Ovary (tissue), 10 donors: ENCODE measurements at places on chromosomes 2 and 18. TPM values are rescaled to one million over a fixed set of nuclear protein-coding genes. Genes with fewer than 3 reads are reported as not detected.

DNA sequence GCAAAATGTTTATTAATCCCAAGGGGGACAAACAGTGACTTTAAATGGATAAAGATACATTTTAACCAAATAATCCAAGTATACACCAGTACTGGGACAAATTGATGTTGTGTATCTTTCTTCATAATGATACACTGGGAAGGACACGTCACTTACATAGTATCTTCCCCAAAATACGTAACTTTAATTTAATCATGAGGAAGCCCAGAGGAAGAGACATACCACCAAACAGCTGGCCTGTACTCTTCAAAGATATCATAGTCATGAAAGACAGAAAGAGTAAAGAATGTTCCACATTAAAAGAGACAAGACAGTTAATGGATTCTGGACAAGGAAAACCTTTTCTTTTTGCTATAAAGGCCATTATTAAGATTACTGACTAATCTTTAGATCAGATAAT is 37.1 kb downstream of the AGFG1 start:
- DNase-seq: no peak

Gene CNDP1
- 0.15 TPM for total RNA-seq

Gene MAIP1
- 10.7 TPM for total RNA-seq

DNA sequence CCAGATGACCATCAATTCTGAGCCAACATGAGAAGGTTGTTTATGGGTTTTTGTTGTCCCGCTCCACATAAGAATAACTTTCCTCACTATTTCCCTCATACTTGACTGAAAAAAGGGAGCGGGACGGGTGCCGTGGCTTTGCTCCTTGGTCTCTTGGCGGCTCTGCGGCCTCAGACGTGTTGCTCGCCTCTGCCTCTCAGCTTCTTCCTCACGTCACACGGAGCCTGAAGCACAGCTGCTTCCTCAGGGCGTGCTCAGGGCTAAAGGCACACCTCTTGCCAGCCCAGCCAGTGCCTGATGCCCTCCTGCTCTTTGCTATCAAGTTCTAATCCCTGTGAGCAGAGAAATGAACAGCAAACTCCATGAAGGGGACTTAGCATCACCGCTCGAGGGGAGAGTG is 17.9 kb upstream of the ID2 start:
- peak; percentile 11 for DNase-seq

- no peak for DNase-seq
Observed at GRCh38 chr18:32366586-32367538, 103.8 kb downstream of the GAREM1 start.

- DNase-seq: no peak
Observed at GRCh38 chr18:6449213-6449612, 34.5 kb upstream of the L3MBTL4 start.

DNA sequence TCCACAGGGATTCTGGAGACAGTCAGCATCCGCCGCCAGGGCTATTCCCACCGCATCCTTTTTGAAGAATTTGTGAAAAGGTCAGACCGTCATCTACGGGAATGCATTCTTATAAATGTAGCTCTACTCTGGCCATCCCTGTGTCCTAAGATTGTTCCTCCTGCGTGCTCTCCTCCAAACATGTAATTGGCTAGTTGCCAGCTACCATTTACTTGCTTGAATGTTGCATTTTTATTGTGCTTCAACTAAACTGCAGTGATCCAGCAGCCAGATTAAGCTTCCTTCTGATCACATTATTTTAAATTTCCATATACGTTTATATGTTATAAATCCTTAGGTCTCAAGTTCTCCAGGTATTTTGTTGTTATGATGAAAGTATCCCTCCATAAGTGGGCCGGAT is 248.5 kb upstream of the SP5 start:
- DNase-seq: no peak

DNA sequence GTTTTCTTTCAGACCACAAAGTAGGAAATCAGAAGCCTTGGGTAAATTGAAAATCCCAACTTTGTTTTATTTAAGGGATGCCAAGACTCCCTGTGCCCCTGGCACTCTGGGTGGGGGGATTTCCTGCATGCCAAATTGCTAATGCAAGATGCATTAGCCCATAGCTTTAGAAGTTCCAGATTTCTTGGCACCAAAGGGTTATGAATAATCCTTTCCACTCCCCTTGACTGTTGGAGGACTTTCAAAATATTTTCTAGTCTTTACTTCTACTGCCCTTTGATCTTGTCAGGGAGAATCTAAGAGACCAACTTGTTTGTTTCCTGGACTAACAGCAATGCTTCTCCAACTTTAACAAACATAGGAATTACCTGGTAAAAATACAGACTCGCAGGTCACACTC is 81.8 kb upstream of the TGIF1 start:
- DNase-seq: no peak

GRCh38 chr2:215702116-215702902 is 266.4 kb upstream of the FN1 start:
- DNase-seq: no peak

Gene STK11IP
- 30.3 TPM for total RNA-seq

DNA sequence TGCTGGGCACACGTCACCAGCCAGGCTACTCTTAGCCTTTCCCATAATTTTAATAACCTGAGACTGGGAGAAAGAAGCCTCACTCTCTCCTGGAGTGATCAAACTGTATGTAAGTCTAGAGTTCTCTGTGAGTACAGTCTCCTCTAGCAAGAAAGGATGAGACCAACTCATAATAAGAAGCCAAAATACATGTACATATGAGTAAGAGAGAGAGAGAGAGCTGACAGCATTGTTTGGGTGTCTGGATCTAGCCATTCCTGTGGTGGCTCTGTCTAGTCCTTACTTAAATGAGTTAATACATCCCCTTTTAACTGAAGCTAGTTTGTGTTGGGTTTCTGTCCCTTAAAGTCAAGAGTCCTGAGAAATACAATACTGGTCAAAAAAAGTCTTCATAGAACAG is 26.0 kb upstream of the ANXA4 start:
- DNase-seq: no peak

- DNase-seq: no peak
Observed at GRCh38 chr2:84897773-84898172, 7.7 kb upstream of the TMSB10 start.

Gene FMNL2
- 30.3 TPM for total RNA-seq

GRCh38 chr2:132608311-132608710 is 61.7 kb downstream of the LYPD1 start:
- no peak for DNase-seq

DNA sequence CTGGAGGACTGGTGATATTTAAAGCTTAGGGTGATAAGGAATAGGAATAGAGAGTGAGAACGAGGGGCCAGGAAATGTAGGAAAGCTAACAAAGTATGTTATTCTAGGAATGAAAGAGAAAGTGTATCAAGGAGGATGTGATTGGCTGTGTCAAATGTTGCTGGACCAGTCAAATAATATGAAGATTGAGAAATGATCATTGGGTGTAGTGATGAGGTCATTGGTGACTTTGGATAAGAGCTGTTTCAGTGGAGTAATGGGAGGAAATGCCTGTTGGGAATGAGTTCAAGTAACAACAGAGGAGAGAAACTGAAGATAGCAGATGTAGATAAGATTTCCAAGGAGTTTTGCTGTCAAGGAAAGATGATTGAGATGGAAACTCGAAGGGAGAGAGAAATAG is 74.4 kb downstream of the UBE2E3 start:
- DNase-seq: no peak

Gene CERKL
- total RNA-seq: not detected

- DNase-seq: no peak
Observed at GRCh38 chr18:48848641-48849143, 102.1 kb downstream of the SMAD7 start.

- DNase-seq: no peak
Observed at GRCh38 chr2:45946023-45946422, 294.5 kb downstream of the PRKCE start.

DNA sequence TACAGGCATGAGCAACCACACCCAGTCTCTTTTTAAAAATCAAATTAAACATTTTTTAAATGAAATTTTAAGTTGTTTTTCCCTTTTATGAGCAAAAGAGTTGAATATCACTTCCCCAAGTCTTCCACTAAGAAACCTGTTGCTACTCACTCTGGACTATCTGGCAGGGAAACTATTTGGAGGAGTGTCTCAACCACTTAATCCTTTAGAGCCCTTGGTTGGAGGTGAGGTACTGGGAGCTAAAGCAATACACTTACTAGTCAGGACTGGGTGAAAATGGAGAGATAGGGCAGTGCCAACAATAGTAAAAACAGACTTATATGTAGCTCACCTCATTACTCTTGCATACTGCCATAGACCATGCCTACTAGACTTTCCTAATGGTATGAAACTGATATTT is 135.5 kb downstream of the RND3 start:
- no peak for DNase-seq

DNA sequence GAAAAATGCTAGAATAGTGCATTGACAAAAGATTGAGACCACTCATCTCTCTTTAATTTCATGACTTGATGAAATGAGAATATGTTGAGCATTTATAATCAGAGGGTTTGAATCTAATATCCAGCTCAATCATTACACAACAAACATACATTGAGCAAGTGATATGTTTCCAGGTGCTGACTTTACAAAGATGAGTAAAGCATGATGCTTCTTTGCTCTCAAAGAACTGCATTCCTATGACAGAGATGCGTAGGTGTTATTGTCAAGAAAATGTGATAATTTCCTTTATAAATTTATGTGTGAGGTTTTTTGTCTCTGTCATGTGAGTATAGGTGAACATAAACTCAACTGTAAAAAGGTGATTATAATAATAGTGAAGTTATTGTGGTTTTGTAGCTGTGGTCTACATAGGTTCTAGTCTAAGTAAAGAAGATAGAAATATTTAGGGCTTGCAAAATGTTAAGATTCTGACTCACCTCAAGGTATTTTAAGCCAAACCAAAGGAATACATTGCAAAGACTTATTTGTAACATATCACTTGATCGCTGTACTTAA is 389.8 kb downstream of the GALNT13 start:
- DNase-seq: no peak

Gene KDM3A
- 45.6 TPM for total RNA-seq

GRCh38 chr2:220143336-220143735 is 515.9 kb downstream of the SLC4A3 start:
- DNase-seq: no peak

- no peak for DNase-seq
Observed at GRCh38 chr2:123015186-123015585, 1009.9 kb upstream of the CNTNAP5 start.

DNA sequence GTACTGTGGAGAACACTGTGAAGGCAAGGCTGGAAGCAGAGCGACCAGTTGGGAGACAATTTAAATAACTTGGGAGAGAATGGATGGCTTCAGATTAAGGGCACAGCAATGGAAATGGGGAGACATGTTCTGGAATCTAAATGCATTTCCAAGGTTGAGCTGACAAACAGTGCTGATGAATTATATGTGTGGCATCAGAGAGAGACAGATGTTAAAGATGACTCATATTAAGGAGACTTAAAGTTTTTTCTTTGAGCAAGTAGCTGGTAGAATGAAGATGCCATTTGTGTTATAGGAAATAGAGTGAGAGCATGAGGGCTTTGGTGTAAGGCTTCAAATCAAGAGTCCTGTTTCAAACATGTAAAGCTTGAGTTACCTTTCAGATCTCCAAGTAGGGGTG is 441.8 kb downstream of the SETBP1 start:
- no peak for DNase-seq

- no peak for DNase-seq
Observed at GRCh38 chr2:203463266-203463678, 71.8 kb downstream of the RAPH1 start.

DNA sequence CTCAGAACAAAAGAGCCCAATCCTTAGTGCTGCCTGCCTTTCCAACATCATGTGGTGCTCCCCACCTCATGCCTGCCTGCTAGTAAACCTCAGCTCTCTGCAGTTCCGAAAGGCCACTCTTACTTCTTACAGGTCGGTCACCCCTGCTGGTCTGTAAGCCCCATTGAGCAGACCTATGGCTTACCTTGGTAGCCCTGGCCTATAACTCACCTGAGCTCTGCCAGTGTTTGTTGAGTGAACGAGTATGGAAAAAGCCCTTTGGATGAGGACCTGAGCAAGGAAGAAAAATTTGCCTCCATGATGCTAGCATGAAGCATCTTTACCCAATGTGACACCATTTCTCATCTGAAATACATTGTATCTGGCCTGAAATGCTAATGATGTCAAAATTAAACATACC is 83.3 kb downstream of the LIPG start:
- DNase-seq: no peak
